ENCODE measurements at places on chromosomes 3 and 15.

DNA sequence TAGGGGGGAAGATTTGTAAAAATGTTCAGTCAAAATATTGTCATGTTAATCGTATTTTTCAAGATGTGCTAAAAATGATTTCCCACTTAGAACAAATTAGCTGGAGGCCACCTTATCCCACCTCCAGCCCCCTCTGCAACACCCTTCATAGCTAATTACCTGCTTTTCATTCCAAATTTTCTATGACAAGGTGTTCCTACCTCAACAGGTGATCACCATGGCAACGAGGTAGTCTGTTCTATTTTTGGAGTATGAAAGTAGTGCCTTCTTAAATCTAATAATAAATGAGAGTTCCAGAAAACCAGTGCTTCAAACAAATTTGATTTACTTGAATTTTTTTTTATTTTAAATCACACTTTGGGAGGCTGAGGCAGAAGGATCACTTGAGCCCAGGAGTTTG is 149.8 kb downstream of the FNDC3B start:
- DNase-seq: no peak

DNA sequence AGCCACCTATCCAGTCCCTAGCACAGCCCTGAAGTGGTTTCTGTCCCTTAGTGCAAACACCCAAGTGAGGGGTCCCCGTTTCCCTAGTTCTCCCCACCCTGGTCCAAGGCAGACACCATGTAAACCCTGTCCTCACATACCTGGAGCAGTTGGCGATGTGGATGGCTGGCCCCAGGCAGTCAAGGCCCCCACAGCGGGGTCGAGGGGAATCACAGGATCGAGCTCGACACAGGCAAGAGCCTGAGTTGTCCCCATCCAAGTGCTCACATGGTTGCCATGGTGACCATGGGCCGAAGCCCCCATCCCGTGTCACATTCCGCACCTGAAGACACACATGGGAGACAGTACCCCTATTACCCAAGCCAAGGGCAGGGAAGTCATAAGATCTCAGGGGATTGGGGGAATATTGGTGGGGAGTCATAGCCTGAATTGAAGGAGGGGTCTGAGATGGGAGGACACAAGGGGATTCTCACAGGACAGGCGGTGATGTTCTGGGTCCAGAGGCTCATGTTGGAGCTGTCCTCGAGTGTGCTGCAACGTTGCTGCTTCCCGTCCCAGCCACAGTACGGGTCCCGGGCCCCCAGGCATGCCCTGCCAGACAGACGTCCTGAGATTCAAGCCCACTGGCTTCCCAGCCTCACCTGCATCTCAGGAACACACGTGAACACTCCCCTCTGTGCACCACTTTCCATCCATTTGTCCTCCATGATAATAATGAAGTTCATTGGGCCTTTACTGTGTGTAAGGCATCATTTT is 112.1 kb downstream of the SEMA5B start:
- DNase-seq: no peak

DNA sequence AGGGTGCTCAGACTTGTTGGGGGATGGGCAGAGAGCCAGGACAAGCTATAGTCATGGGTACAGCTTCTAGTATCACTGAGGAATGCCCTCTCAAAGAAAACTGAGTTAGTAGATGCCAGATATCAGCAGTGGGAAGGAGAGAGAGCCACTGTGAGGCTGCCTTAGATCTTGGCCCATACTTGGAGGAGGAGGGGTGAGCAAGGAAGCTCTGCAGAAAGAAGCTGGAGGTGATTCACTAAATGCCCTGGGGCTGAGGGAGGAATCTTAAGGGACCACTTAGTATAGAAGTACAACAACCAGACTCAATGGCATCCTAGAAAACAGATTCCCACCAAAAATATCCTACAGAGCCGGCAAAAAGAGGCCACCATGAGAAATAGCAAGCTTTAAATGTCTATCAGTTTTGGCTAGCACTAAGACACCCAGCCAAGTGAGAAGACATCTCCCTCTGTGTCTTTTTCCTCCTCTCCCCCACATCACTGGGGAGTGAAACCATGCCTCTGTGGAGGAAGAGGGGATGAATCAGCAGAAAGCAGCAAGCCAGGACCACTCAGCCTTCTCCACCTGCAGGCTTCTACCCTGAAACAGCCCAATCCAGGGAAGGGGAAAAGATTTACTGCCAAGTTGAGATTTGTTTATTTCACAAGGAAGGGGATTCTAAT is 282.5 kb upstream of the STT3B start:
- no peak for DNase-seq

DNA sequence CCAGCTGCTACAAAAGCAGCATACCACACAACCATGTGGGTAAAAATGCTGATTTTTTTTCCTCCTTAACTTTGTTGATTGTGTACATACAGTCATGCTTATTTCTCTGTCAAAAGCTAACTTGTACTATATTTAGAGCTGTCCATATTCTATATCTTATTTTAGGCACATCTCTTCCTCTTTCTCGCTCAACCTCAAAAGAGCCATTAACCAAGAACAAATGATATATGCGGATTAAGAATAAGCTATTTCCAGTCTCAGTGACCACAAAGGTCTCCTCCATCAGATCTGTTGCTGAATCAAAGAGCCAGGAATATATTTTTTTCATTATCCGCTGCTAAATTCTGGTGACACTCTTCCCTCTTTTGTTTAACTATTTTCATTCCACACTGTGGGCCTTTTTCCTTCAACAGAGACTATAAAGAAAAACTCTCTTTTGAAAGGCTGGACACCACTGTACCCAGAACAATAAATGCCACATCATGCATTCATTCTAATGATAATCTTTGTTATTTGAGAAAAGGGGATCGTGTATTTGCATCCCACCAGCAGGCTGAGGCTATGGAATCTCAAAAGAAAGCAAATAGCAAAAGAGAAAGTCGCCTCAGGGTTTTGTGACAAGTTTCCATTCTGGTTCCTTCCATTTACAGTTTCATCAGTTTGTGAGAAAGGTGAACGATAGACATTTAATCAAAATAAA is 8.0 kb downstream of the TMEM212 start:
- DNase-seq: no peak

DNA sequence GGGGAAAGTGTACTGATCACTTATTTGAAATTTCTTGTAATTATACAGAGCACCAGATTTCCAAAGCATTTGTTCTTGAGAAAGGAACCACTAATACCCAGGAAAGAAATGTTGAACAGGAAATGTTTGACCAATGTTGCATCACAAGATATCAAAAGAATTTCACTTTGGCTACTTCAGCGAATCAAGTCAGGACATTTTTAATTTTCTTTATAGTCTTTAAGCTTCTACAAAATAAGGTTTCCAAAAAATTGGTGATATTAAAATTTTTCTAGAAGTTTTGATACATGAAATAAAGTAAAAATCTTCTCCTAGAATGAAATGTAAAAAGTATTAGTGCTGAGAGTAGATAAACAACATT is 421.9 kb downstream of the MECOM start:
- no peak for DNase-seq

GRCh38 chr3:114867835-114868503 is 279.1 kb downstream of the ZBTB20 start:
- no peak for DNase-seq

GRCh38 chr3:148718982-148719862 is 21.5 kb downstream of the AGTR1 start:
- DNase-seq: no peak

Measured in D341Med (cell line).